Ovary (tissue), 10 donors: ENCODE measurements at places on chromosomes 6 and 20. TPM values are rescaled to one million over a fixed set of nuclear protein-coding genes. Genes with fewer than 3 reads are reported as not detected.

DNA sequence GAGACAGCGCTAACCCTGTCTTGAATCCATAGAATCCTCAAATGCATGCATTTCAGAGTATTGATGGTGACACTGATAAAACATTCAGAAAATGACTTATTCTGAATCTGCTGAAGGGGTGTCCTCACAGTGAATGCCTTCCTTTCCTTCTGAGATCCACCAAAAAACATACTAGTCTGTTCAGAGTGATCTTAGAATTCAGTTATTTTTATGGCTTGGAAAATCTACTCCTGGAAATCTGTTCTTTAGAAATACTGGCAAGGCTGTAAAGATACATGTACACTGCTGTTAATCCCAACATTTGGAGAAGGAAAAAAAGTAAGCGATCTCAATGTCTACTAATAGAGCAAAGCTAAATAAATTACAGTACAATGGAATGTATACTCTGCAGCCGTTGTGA, 672.6 kb upstream of the AGPAT4 start:
- DNase-seq: no peak
- H3K4me3 ChIP-seq: no peak overlapping the region
- no peak overlapping the region for H3K27ac ChIP-seq
- H3K27me3 ChIP-seq: no peaks in the 10 kb centered on the region

The MOXD1 gene
- total RNA-seq: 1.0 TPM

GRCh38 chr6:31952140-31952805, 6.4 kb downstream of the CFB start:
- H3K27ac ChIP-seq: no peak overlapping the region
- peaks cover 2% of the 10 kb centered on the region for H3K36me3 ChIP-seq
- no peaks in the 10 kb centered on the region for H3K27me3 ChIP-seq
- no peak overlapping the region for H3K4me3 ChIP-seq
- DNase-seq: peak; percentile 56

- peaks cover 2% of the 10 kb centered on the region for H3K4me1 ChIP-seq
- no peaks in the 10 kb centered on the region for H3K27me3 ChIP-seq
- peak; percentile 52 for DNase-seq
- peak overlapping the region; percentile 35 for H3K27ac ChIP-seq
- H3K36me3 ChIP-seq: no peaks in the 10 kb centered on the region
Observed at GRCh38 chr6:108133594-108134179, 32.1 kb upstream of the NR2E1 start.

DNA sequence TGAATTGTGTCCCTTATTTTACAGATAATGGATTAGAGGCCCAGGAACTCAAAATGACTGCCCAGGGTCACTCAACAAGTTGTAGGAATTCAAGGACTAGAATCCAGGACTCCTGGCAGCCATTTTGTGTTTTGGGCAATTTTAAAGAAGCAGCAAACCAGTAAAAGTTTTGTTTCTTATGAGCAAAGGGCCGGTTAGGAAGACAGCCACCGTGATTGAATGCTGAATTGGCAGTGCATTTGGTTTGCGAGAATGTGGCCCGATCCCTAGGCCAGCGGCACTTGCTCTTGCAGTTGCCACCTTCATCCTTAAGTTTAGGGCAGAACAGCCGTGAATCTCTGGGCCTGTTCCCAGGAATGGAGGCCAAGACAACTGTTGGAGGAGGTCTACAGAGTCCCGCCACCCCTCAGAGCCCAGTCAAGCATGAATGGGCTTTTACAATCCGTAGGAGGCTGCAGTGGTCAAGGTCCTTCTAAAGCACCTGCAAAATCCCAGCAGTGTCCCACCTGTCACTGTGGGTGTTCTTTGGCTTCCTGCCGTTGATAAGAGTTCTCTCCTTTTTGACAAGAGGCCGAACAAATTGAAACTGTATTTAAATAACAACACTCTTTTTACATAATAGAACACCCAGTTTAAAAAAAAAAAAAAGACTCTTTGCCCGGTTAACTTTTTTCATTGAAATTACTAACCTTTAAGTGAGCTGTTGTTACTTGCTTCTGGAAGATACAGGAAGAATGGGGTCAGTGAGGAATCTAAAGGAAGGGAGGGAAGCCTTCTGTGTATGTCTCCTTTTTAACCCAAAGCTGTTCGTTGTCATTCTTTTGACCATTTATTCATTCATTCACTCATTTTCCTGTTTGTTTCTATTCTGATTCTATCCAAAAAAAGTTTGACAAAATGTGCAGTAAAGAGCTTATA, 68.7 kb downstream of the PHACTR2 start:
- H3K4me1 ChIP-seq: peaks cover 28% of the 10 kb centered on the region
- no peak overlapping the region for H3K4me3 ChIP-seq
- peak overlapping the region; percentile 76 for H3K27ac ChIP-seq
- no peak for DNase-seq
- H3K36me3 ChIP-seq: no peaks in the 10 kb centered on the region
- H3K27me3 ChIP-seq: no peaks in the 10 kb centered on the region
